Colonic mucosa (tissue), 4 donors: ENCODE measurements at places on chromosomes 6 and 20. TPM values are rescaled to one million over a fixed set of nuclear protein-coding genes. Genes with fewer than 3 reads are reported as not detected.

Gene SFTA2
- total RNA-seq, result not detected

Gene DEFB110
- total RNA-seq, result not detected

Gene PRL
- not detected for total RNA-seq

DNA sequence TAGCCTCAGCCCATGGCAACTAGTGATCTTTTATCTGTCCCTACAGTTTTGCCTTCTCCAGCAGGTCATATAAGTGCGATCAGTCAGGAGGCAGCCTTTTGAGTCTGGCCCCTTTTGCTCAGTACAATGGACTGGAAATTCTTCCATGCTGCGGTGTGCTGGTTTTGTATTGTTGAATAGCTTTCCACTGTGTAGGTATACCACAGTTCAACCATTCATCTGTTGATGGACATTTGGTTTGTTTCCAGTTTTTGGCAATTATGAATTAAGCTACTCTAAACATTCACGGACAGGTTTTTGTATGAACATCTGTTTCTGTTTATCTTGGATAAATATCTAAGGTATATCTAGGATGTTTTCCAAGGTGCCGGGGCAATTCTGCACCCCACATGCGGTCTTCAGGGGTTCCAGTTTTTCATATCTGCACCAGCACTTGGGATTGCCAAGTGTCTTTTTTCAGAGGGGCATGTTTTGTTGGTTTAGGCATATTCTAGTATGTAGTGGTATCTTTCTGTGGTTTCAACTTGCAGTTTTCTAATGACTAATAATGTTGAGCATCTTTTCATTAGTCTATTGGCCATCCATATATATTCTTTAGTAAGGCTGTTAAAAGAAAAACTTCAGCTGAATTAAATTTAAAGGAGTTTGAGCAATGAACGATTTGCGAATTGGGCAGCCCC lies 141.0 kb downstream of the TFAP2C start:
- H3K27ac ChIP-seq, result no peak overlapping the region
- H3K36me3 ChIP-seq, result no peaks in the 10 kb centered on the region
- no peaks in the 10 kb centered on the region for H3K27me3 ChIP-seq
- H3K4me3 ChIP-seq, result no peak overlapping the region

DNA sequence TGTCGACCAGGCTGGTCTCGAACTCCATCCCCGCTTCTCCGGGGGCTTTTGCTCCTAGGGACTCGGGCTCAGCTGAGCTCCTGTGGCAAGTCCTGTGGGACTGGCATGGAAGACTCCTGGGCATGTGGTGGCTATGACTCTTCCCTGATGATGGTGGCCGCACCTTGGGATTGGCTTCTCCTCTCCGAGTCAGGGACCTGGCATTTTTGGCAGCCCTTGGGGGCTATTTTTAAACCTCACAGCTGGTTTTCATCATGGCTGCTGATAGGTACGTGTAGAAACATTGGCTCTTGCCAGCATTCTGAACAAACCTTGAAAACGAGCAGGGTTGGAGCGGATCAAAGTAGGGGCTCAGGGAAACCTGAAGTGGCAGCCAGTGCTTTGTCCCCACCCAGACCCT lies 54.1 kb downstream of the RBM38 start:
- H3K4me1 ChIP-seq, result no peaks in the 10 kb centered on the region
- no peaks in the 10 kb centered on the region for H3K27me3 ChIP-seq
- H3K27ac ChIP-seq, result no peak overlapping the region
- no peaks in the 10 kb centered on the region for H3K36me3 ChIP-seq

- H3K27me3 ChIP-seq, result no peaks in the 10 kb centered on the region
- H3K4me1 ChIP-seq, result no peaks in the 10 kb centered on the region
- DNase-seq, result no peak
- no peak overlapping the region for H3K4me3 ChIP-seq
- no peak overlapping the region for H3K27ac ChIP-seq
Observed at GRCh38 chr20:3275064-3275935, 36.3 kb upstream of the SLC4A11 start.

GRCh38 chr6:163943607-163944385 lies 529.3 kb downstream of the QKI start:
- H3K27me3 ChIP-seq, result no peaks in the 10 kb centered on the region
- H3K4me1 ChIP-seq, result no peaks in the 10 kb centered on the region
- no peaks in the 10 kb centered on the region for H3K36me3 ChIP-seq
- no peak overlapping the region for H3K27ac ChIP-seq
- no peak overlapping the region for H3K4me3 ChIP-seq

DNA sequence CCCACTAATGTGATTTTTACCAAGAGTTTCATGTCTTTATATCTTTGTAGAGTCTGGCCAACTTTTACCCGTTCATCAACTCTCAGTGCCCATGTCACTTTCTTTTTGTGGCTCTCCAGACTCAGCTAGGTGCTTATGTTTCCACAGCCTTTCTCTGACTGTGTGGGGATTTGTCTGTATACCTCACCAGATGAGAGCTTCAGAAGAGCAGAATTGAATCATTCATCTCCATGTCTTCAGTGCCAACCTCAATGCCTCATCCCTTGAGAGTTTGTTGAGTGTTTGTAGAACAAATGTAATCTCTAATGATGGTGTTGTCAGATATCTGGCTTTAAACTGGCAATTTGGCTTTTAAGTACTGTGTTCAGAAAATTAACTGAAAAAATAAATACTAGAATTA lies 16.8 kb upstream of the CCN2 start:
- DNase-seq, result no peak
- no peaks in the 10 kb centered on the region for H3K4me1 ChIP-seq
- no peaks in the 10 kb centered on the region for H3K36me3 ChIP-seq

- H3K27me3 ChIP-seq, result no peaks in the 10 kb centered on the region
- no peaks in the 10 kb centered on the region for H3K4me1 ChIP-seq
- peak; percentile 34 for DNase-seq
- no peaks in the 10 kb centered on the region for H3K36me3 ChIP-seq
Observed at GRCh38 chr6:150528648-150529285, 70.9 kb upstream of the PLEKHG1 start.

DNA sequence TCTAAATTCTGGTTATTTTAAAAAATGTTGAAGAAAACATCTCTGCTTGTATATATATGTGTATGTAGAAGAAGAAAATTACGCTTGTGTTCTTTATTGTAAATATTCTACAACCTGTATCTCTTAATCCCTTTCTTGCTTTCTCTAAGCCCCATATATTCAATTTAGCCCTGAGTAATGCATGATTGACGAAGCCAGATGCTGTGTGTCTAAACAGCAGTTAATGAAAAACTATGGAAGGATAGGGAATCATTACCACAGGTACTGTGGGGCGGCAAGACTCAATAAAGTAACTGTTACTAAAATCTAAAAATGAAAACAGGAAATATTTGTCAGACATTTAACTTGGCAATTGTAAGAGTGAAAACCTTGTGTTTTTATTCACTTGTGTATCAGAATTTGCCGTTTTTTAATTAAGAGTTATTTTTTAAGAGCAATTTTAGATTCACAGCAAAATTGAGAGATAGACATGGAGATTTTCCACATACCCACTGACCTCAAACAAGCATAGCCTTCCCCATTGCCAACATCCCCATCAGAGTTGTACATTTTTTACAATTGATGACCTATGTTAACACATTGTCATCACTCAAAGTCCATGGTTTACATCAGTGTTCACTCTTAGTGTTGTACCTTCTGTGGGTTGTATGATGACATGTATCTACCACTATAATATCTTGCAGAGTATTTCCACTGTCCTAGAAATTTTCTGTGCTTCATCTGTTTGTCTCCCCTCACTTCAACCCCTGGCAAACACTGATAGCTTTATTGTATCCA lies 76.7 kb downstream of the BCKDHB start:
- no peak overlapping the region for H3K27ac ChIP-seq
- H3K4me3 ChIP-seq, result no peak overlapping the region
- H3K36me3 ChIP-seq, result no peaks in the 10 kb centered on the region
- H3K27me3 ChIP-seq, result no peaks in the 10 kb centered on the region
